ENCODE measurements at places on chromosomes 2 and 18.

DNA sequence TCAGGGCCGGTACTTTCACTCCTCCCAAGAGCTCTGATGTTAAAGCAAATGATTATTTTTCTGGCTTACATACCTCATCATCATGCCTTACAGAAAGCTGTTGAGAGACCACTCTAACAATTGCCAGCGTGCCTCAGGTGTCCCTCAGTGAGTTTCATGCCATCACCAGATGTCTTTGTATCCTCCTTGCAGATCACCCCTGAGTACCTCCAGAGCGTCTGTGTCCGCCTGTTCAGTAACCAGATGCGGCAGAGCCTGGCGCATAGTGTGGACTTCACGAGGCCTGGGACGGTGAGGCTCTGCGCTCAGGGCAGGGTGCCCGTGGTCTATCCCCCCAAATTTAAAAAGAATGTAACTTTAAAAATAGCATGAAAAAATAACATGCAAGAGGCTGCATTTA lies 41.3 kb downstream of the ARMC9 start:
- no peak for DNase-seq

GRCh38 chr18:23166891-23167541 lies 31.7 kb downstream of the CABLES1 start:
- no peak for DNase-seq

DNA sequence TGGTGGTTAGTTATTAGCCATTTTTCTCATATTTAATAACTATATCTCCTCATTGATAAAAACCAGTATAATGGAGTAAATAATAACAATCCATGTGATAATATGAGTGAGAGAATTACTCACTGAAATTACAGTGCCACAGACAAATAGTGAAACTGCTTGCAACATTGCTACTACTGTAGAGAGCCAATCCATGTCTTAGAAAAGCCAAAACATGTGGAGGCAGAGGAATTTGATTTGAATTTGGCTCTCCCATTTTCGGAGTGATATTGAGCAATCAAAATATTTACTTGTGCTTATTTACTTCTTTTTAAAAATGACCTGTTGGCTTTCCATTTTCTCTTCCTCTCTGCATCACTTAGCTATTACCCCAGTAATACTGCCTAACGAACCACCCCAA lies 288.3 kb upstream of the TCF4 start:
- DNase-seq = no peak

DNA sequence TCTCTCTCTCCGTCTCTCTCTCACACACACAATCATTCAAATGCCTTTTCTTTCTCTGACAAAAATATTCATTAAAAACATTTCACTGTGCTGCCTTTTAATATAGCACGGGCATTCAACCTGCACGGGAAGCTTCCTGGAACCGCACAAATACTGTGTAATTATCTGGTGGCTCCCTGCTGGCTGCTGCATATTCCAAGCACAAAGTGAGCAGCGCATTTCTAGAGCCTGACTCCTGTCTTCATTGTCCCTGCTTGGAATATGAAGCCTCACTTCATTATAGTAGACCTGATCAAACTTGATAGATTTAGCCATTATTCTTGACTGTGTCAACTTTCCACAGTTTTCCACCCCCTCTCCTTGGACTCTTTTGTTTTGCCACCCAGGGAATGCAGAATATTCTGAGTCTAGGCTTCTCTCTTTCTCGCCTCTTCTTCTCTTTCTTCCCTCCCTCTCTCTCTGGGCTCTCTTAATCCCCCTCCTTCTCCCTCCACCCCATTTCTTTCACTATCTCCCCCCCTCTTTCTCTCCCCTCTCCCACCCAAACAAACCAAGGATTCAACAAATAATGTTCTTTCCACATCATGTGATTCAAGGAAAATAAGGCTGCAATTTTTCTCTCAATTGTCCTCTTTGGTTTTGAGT lies 672.1 kb upstream of the FANCL start:
- DNase-seq = no peak

DNA sequence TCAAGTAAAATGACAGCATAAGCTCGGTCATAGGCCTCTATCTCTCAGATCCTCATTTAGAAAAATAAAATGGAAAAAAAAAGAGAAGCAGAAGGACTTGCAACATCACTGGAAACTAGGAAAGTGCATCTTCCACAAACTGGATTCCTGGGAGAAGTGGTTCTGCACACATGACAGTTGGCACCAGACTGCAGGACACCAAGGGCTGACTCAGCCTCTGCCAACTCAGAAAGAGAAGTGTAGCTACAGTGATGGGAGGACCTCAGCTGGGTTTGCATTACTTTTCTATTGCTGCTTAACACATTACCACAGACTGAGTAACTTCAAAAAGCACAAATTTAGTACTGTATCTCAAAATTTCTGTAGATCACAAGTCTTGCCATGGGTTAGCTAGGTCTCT lies 409.5 kb upstream of the GCFC2 start:
- no peak for DNase-seq
